Stimulated activated CD8-positive, alpha-beta memory T cell treated with anti-CD3 and anti-CD28 coated beads, Interleukin-7, amount 100 ng/mL, for 24 hours (primary cell): ENCODE measurements at places on chromosomes 7 and 10.

GRCh38 chr7:151088019-151088855 is 2.0 kb downstream of the AGAP3 start:
- DNase-seq: no peak

GRCh38 chr7:37504801-37505200 is 56.1 kb upstream of the ELMO1 start:
- DNase-seq: no peak

DNA sequence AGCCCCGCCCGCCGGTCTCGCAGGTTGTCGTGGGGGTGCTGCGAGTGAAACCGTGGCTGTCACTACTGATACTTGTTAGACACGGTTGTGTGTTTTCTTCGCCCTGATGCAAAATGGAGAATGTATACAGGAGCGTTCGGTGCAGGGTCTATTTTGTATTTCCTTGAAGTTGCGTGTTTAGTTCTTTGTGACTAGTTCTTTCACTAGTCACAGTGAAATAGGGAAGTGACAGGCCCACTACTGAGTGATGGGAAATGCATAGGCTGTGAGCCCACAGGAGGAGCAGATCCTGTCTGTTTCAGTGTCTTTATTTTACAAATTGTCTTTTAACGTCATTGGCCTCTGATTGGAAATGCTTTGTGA is 675 bp downstream of the ABRAXAS2 start:
- no peak for DNase-seq

DNA sequence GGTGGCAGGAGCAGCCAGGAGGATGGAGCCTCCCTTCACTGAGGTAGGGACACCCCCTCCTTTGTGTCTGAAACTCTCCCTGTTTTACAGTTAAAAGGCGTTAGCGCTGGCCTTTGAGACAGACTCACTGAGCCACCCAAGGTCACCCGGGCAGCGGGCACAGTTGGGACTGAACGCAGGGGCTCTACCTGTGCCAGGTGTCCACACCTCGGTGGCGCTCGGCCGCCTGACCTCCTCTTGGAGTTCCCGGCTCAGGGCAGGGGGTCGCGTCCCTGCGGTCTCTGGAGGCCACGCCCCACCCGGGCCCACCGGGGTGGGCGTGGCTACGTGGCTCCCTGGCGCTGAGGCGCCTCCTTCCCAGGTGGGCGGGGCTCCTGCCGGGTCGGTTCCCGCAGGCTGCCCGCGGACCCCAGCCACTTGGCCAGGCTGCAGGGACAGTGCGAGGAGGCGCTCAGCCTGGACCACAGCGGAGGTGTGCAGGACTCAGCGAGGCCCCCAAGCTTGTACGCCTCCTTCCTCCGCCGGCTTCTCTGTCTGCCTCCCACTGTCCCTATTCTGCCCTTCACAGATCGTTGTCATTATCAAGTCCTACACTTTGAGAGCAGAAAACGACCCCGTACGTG is 39.9 kb upstream of the LEP start:
- no peak for DNase-seq

- DNase-seq: no peak
These were observed 20.0 kb upstream of the JAZF1 start for GRCh38 chr7:28200598-28200997.

GRCh38 chr7:118057404-118057803 is 126.6 kb upstream of the LSM8 start:
- no peak for DNase-seq

GRCh38 chr7:102845346-102845745 is 67.5 kb upstream of the LRRC17 start:
- DNase-seq: no peak

DNA sequence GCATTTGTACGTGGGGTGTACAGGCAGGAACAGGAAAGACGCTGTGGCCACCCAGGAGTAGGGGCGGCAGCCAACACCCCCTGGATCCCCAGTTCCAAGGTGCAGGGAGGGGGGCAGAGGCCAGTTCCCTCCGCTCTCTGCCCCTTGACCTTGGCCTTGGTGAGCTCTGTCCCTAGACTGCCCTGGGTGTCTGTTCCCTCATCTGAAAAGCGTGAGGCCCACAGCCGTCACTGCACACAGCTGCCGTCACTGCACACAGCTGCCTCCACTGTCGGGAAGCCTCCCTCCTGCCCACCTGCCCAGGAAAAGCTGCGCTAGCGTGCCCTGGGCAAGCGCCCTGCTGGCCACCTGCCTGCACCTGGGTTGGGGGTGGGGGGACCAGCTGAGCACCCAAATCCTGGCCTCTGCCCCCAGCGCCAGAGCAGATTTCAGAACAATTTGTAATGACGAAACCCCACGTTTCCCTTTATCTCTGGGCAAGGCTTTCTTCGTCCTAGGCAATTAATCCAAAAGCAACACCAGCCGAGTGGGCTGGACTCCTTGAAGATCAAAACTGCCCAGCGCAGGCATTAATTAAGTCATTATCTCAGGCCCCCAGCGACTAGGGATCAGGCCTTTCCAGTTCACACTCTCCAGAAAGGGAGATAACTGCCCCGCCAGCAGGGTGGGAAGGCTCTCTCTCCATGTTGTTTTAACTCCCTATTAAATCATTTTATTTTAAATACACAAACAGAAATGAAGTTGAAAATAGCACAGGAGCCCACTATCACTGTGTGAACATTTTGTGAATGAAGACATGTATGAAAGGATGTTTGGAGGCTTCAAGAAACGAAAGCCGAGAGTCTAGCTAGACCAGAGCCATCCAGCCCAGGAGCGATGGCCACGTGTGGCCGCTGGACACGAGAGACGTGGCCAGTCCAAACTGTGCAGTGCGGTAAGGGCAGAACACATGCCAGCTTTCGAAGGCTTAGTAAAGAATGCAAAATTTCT is 4.0 kb upstream of the PDGFA start:
- no peak for DNase-seq

- DNase-seq: no peak
These were observed 52.4 kb upstream of the TNRC18 start for GRCh38 chr7:5476001-5476400.

DNA sequence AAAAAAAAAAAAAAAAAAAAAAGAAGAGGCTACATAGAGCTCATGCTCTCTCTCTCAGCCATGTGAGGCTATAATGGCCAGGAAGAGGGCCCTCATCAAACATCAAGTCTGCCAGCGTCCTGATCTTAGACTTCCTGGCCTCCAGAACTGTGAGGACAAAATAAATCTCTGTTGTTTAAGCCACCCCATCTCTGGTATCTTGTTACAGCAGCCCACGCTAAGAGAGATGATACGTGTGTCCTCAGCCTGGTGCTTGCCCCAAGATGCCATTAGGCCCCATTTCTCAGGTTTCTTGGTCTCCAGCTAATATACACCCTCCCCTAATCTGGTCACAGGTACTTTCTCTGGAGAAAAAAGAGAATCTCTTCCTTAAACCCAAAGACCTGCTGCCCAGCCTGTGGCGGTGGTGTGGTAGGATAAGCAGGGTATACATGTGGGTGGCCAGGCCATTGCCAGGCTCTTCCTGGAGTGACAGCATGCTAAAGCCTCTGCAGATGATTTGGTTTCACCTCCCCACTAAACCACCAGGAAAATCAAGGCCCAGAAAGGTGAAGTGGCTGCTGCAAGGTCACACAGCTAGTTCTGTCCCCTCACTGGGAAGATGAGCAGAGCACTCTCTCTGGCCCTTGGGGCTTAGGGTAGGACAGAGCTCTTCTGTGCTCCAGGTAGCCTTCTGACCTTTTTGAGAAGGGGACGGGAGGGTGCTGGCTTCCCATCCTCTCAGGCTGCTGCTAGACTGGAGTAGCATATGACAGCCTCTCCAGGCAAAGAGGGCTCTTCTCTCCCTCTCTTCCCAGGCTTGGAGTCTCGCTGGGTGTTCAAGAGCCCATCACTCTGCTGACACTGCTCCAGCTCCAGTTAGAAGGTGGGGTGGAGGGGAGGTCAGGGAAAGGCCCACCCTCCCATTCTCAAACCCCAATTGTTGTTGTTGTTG is 5.2 kb downstream of the SPOCK2 start:
- DNase-seq: no peak

DNA sequence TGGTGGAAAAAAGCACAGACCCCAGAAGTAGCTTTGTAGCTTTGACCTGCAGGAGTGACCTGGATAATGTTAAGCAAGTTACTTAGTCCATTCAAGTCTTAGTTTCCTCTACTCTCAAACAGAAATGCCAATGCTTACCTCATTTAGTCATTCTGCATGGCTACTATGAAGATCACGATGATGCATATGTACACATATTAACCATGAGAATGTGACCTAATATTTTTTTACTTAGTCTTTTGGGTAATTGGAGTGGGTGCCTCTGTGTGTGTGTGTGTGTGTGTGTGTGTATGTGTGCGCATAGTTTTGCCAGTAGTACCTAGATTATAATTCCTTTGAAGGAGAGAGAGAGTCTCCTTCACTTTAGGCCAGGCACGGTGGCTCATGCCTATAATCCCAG is 95.8 kb downstream of the NRP1 start:
- no peak for DNase-seq

GRCh38 chr7:147477526-147477925 is 1113.0 kb upstream of the C7orf33 start:
- no peak for DNase-seq

DNA sequence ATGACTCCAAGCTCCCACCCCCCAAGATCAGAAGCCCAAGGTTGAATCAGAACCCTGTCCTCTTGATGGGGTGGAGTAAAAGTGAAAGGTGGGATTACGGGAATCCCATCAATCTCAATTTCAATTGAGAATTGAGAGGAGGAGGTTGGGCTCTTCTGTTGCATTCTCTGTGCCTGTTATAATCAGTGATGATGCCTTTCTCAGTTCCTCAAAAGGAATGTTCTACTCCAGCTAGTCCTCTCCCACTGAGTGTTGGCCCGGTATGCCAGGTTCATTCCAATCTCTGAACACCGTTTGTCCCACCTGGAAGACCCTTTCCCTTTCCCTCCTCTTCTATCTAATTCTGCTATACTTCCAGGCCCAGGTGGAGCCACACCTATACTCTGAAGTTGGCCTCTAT is 17.2 kb upstream of the XPNPEP1 start:
- DNase-seq: no peak

DNA sequence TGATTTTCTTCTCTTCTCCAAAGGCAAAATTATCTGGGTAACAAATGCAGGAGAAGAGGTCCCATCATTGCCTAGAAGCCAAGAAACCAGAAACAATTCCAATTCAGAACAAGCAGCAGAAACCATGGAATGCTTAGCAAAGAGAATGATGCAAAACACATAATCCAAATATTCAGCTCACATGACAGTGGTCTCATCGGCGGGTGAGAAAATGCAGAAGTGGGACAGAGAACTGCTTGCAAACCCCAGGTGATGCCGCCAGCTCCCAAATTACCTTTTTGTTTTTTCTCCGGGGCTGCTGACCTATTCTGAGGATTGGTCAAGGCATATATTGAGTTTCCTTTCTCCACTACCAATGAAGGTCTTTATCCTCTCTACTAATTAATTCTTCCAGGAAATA is 99.7 kb downstream of the ZNF22 start:
- DNase-seq: no peak

DNA sequence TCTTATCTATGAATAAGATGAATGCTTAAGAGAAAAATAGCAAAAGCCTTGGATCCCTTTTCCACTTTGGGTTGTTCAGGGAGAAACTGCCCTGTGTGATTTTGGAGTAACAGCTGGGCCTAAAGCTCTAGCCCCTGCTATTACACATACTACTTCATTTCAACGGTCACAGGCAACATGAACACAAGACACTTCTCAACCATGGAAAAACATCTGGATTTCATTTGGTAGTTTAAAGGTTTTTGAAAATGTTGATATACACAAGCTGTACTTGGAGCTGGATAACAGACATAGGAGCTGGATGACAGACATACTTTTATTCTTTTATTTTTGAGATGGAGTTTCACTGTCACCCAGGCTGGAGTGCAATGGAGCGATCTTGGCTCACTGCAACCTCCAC is 2.7 kb upstream of the CHUK start:
- DNase-seq: no peak

- no peak for DNase-seq
These were observed 42.0 kb downstream of the SRPK2 start for GRCh38 chr7:105346593-105347322.

- DNase-seq: no peak
These were observed 56.5 kb downstream of the COL13A1 start for GRCh38 chr10:69858201-69858600.

GRCh38 chr10:25758041-25758457 is 176.0 kb upstream of the MYO3A start:
- no peak for DNase-seq

- DNase-seq: no peak
These were observed 170.8 kb upstream of the KMT2E start for GRCh38 chr7:104843198-104843597.

DNA sequence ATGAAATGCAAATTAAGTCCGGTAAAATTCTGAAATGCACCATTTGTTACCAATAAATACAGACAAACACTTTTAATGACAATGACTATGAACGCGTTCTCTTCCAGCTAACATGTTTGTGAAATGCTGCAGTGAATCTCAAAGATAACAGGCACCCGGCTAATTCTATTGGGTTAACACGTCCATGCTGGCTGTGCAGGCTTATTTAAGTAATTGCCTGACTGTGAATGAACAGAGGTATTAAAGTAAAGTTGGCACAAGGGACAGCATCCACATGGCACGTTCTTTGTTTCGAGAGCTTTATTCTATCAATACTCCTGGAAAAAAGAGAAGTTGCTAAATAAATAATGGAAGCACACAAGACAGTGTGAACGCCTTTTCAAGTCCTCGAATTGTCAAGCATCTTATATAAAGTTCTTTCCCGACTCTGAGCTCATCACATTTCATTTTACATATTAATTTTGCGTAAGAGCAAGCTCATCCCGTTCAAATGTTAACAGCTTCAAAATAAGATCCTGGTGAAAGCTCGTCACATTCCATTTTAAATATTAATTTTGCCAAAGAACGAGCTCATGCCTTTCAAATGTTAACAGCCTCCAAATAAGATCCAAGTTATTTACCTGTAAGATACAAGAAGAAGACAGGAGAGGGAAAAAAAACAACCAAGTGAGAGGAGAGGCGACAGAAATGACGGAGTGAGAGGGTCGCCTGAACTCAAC is 111.3 kb upstream of the RHEB start:
- no peak for DNase-seq
